ENCODE measurements at places on chromosomes 2 and 18.

DNA sequence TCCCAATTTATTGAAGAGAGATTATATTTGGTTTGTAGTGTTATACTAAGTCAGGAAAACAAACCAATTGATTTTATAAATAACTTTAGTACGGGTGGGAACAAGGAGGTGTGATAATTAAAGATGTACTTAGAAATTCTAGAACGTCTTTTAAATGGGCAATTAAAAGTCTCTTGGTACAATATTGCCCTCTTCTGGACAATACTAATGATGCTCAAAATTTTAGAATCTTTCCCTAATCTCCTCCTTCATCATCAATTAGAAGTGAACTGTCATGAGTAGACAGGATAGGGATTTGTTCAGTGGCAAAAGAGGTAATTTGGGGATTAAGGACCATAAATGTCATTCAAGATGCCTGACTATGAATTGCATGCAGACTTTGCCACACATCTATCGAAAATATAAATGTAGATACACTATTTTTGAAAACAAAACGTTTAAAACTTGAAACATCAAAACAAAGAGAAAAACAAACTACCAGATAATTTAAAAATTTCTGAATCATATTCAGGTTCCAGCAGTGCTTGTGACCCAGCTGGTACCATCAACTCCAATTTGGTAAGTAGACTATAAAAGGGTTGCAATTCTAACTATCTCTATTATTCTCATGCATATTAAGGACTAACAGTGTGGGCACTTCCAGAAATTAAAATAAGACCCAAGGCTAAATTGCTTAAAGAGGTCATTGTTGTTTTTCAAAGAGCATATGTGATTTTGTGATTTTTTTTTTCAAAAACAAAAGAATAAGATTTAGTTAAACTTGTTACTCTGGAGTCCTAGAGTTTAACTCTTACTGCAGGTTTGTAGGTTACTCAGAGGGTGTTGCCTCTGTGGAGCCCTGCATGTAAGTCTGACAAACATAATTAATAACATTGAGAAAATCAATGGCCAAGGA lies 123.5 kb downstream of the LAMA3 start:
- no peak for DNase-seq

GRCh38 chr18:42100911-42101310 lies 145.9 kb downstream of the PIK3C3 start:
- DNase-seq = no peak

DNA sequence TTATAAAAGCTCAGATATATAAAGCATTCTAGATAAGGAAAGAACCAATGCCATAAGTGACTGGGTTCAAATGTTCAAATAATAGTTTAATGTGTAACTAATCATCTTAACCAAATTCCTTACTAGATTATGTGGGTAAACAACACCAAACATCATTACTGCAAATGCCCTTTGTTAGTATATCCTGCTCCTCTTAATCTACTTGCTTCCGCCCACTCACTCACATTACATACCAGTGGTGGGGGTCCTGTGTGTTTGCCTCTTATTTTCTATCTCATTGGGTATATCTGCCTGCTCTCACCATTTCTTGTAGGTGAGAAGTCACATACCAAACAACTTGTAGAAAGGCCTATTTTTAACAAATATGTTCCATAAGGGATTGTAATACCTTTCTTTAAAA lies 562.1 kb downstream of the NRXN1 start:
- no peak for DNase-seq

DNA sequence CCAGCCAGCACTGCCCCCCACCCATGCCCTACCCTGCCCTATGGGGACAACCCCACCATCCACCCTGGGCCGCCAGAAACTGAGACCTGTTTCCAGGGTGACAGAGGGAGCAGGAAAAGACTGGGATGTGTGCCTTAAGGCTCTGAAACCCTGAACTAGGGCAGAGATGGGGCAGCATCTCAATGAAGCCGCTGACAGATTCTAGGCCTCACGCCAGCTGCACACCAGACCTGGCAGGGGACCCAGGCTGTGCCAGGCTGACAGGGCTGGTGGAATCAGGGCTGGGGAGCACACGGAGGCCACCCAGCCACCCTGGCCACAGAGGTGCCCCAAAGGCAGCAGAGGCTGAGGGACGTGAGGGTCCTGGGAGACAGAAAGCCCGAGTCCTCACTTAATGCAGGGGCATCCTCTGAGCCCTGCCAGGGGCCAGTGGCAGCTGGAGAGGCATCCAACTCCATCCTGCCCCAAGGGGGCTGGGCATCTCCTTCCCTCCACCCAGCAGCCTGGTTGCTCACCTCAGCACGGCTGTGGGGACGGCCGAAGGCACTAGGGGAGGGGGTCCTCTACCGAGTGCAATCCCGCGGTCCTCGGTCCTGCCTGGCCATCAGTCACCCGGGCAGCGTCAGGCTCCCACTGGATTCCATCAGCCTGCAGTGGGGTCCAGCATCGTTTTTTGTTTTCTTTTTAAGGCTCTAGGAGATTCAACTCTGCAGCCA lies 169.2 kb downstream of the ZFP36L2 start:
- no peak for DNase-seq

- no peak for DNase-seq
Measured at GRCh38 chr2:1824202-1824905, 80.0 kb upstream of the PXDN start.

GRCh38 chr2:224764565-224765236 lies 48.5 kb upstream of the CCDC195 start:
- no peak for DNase-seq

- no peak for DNase-seq
Measured at GRCh38 chr2:237304763-237305514, 109.0 kb downstream of the COL6A3 start.

DNA sequence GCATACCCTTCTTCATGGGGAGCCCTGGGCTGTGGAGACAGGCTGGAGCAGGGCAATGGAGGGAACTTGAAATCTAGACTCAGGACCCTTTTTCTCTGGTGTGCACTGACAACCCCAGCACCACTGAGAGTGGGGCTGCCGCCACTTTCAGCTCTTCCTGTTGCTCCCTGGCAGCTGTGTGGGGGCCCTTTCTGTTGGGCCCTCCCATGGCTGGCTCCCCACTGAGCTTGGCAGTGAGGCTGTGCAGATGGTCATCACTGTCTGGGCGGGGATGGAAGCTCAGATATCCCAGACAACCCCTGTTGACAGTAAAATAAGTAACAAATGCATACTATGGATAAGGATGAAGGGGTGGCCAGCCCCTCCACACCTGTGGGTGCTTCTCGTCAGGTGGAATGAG lies 6.7 kb downstream of the MYO7B start:
- no peak for DNase-seq

GRCh38 chr18:63831080-63831788 lies 56.0 kb downstream of the SERPINB7 start:
- DNase-seq = no peak

DNA sequence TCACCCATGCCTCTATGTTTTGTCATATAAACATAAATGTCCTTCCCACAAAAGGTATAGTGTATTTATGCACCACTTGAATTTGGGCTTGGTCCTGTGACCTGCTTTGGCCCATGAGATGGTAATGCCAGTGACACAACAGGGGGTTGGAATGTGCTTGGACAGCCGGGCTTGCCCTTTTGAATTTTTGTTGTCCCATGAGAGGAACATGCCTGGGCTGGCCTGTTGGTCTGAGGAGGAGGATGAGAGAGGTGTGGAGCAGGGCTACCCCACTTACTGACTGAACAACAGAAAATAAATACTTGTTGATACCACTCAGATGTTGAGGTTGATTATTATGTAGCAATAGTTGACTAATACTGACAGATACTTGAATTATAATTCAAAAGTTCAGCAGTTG lies 63.2 kb upstream of the TCF4 start:
- no peak for DNase-seq

DNA sequence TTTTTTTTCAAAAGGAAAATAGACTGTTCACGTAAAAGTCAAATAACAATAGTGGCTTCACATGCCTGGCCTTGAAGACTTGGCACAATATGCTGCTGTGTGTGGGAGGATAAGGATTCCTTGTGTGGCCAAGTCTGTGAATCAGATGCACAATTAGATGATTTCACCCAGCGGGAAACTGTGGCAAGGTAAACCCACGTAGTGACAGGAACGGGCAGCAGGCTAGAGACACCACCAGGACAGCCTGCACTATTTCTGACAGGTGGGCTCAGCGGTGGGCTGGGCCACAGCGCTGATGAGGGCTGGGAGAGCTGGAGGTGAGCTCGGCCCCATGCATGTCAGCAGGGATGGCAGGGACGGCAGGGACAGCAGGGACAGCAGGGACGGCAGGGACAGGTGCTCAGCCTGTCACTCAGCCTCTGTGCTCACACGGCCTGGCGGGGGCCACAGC lies 21.6 kb downstream of the SNORC start:
- no peak for DNase-seq

DNA sequence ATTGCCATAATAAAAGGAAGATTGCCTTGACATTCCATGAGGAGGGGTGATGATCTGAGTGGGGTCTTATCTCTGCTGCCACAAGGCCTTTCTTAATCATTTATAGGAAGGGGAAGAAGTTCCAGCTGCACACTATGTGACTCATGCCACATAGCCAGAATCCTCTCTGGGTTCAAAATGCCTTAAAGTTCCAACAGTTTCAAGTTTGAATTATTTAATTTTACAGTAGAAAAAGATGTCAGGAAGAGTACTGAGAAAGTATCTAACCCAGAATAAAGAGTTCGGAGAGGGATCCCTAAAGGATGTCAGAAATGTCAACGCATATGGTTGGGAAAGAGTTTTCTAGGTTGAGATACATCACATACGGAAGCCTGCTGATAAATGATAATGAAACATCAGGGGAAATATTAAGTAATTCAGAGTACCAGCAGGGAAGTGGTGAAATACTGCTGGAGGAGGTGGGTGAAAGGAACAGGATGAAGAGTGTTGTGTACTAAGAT lies 999.9 kb downstream of the TSN start:
- no peak for DNase-seq

GRCh38 chr2:152740743-152741328 lies 22.4 kb downstream of the ARL6IP6 start:
- DNase-seq = no peak

GRCh38 chr2:27809761-27810241 lies 38.3 kb downstream of the MRPL33 start:
- DNase-seq = no peak

DNA sequence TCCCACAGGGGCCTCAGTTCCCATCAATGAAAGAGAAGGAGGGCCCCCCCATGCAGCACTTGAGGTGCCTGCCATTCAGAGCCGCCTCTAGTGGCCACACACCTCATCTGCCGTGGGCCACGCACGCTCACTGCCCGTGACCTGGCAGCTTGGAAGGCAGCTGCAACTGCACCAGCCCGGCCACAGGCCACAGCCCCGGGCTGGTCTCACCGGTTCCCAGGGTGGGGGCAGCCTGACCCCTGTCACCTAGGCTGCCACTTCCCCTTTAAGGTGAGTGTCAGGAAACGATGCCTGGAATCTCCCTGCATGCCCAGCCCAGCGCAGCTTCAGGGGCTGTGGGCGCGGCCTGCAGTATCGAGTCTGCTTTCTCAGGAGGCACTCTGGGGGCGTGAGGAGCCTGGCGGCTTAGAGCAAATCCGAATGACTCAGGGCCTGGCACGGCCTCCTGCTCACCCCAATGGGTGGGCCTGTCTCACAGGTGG lies 2.6 kb downstream of the MAB21L4 start:
- DNase-seq = no peak

GRCh38 chr18:23506393-23506792 lies 3.1 kb downstream of the RMC1 start:
- DNase-seq = no peak

DNA sequence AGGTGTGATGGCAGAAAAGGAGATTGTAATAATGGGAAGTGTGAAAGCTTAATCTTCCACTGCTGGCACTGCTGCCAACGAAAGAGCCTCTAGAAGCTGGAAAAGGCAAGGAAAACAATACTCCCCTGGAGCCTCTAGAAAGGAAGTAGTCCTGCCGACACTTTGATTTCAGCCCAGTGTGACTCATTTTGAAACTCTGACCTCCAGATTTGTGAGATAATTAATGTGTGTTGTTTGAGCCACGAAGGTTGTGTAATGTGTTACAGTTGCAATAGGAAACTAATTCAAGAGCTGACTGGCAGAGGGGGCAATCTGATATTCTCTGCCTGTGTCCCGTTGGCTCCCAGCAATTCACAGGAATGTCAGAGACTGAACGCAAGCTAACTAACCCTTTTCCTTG lies 219.2 kb upstream of the UBE2E3 start:
- no peak for DNase-seq

- DNase-seq = no peak
Measured at GRCh38 chr2:219272356-219272755, 6.8 kb upstream of the DNAJB2 start.

DNA sequence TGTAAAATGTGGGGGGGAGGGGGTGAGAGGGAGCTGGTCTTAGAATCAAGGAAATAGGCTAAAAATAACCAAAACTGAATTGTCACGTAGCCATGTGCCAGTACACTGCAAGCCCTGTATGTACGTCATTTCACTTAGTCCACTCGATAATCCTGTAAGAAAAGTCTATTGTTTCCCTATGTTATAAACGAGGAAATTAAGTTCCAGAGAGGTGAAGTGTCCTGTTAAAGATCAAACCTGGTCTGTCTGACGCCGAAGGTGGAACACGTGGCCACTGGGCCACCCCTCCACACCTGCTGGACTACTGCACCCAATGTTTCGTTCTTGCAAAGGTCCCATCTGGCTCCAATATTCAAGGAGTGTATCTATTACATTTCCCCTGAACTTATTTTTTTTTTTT lies 29.6 kb downstream of the TFCP2L1 start:
- no peak for DNase-seq

DNA sequence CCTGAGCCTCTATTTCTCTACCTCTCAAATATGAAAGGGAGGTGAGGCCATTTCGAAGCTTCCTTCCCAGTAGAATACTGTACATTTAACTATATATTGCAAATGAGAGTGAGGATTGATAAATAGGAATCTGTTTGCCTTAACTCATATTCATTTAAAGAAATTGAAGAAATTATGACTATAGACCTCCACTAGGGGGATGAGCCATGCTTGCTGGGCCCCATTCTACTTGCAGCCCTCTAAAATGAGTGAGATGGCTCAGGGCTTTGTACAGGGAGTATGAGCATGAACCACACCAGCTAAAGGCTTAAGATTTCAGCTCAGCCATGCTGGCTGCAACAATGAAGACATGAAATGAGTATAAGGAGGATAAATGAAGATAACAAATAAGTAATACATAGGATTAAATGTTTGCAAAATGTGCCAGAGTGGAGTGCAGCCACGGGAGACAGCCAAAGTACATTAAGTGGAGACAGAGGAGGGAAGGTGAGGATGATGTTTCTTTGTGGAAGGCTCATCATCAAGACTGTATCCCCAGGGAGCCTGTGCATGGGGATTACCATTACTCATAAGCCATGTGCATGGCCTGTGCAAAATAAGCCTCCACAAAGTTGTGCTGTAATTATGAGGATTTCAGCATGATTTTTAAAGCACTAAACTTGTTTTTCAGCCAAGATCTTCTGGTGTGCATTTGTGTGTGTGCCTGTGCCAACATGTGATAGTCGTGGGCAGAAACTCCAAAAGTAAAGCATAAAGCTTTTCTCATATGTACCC lies 300.8 kb downstream of the CNTNAP5 start:
- no peak for DNase-seq
